Eye (tissue), 1 donor: ENCODE measurements at places on chromosomes 13 and 19.
A peak's percentile ranks its signal among the peaks of the same experiment; 100 is the strongest.

- no peak for DNase-seq
These were observed 13.9 kb downstream of the ERICH6B start for GRCh38 chr13:45601680-45602079.

DNA sequence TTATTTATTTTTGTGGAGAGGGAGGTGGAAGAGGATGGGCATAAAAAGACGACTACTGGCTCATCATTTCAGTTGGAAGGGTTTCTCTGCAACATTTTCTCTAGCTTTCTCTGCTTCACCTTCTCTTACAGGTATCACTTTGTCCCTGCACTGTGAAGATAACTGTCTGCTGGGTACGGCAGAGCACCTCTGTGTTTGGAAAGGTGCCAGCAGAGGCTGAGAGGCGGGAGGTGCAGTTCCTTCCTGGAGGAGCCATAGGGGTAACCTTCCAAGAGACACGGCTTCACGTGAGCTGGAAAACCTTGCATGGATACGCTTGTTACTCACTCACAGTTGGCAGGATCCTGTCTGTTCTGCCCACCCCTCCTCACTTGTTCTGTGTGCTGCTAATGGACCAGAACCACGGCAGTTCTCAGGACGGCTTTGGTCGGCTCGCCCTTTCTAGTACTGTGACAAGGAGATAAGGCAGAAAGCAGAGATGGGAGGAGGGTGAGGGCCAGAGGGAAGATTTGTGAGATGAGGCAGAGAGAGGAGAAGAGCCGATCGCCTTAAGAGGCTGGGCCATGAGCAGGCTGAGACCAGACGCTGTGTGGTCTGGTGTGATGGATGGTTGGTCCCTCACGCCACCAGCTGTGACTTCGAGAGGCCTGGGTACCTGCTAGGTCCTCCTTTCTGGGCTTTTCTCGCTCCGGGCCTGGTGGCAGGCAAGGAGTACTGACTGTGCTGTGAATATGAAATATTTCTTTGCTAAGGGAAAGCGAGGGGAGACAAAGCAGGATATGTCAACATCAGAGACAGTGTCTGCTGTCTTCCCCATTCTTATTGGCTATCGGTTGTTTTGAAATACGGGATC, 66.8 kb downstream of the MRPL57 start:
- no peak for DNase-seq

GRCh38 chr13:30718661-30719524, 16.4 kb upstream of the ALOX5AP start:
- no peak for DNase-seq

DNA sequence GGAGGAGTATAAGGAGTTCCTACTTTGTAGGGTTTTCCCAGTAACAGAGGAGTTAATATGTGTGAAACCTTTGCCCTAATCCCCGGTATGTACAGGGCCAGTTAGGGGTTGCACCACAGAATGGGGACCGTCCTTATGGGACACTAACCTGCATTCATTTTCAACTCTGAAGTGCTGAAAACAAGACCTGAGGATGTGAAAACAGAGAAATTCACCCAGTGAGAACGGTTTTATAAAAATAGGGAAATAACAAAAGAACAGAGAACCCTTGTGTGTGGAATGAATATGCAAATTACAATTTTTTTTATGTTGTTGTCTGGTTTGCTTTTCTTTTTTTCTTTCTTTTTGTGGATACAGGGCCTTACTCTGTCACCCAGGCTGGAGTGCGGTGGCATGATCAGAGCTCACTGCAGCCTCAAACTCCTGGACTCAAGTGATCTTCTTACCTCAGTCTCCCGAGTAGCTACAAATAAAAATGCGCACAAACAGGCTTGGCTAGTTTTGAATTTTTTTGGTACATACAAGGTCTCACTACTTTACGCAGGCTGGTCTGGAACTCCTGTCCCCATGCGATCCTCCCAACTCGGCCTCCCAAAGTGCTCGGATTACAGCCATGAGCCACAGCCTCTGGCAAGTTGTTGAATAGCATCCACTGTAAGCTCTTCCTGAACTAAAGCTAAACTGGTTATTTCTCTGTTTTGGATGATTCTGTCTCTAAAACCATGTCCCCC, 10.6 kb downstream of the CLC start:
- no peak for DNase-seq

- no peak for DNase-seq
These were observed 12.1 kb downstream of the HNRNPUL1 start for GRCh38 chr19:41276231-41276630.

DNA sequence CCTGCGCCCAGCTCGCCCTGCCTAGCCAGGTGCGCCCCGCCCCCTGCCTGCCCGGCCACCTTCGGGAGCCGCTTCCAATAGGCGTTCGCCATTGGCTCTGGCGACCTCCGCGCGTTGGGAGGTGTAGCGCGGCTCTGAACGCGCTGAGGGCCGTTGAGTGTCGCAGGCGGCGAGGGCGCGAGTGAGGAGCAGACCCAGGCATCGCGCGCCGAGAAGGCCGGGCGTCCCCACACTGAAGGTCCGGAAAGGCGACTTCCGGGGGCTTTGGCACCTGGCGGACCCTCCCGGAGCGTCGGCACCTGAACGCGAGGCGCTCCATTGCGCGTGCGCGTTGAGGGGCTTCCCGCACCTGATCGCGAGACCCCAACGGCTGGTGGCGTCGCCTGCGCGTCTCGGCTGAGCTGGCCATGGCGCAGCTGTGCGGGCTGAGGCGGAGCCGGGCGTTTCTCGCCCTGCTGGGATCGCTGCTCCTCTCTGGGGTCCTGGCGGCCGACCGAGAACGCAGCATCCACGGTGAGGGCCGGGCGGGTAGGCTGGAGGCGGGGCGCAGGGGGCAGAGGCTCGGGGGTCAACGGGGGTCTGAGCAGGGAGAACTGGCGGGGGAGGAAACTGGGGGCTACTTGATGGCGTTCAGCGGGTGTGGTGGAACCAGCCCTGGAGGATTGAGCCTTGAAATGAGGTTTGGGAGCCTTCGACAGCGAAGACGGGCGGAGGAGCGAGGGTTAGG, at the start of gene SPINT2:
SPINT2 (plus strand) TSS at position 88 of the 727 bp plus-strand sequence; CDS start at position 408, 320 bp downstream.
- DNase-seq = peak; percentile 88

GRCh38 chr19:1864480-1865171, 1.2 kb upstream of the KLF16 start:
- DNase-seq = peak; percentile 76

GRCh38 chr13:25659091-25659795, 287.5 kb downstream of the ATP8A2 start:
- DNase-seq = no peak

DNA sequence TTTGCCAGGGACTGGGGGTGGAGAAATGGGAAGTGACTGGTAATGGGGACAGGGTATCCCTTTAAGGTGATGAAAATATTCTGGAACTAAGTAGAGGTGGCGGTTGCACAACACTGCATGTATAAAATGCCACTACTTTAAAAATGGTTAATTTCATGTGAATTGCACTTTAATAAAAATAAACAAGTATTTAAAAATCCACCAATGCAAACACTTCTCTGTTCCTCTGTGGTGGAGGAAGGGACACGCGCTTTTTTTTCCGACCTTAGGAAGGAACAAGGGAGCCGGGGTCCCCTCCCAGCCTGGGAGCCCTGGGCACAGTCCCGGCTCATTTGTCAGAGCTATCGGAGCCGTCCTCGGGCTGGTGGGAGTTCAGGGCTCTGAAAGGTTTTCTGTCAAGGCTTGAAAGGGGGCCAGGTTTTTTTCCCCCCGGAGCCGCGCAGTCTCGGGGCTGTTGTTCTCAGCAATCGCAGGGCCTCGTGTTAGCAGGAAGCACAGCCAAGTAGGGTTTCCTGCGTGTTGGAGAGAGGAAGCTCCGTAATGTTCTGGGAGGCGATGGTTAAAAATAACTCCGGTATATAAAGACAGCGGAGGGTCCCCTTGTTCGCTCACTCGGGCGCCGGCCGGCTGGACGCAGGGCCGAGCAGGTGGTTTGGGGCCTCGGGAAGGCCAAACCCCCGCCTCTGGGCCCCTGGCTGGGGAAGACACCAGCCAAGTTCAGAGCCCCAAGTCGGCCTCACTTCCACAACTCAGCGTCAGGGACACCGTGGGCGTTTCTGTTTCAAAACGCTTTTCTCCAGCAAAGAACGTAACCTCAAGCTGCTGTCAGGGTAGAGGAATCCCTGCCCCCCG, 41.2 kb upstream of the KLF2 start:
- DNase-seq = peak; percentile 77

GRCh38 chr13:56189439-56189838, 951.3 kb upstream of the PRR20A start:
- no peak for DNase-seq

- peak; percentile 65 for DNase-seq
These were observed 16.3 kb upstream of the RNASEH2B start for GRCh38 chr13:50893211-50893852.

- DNase-seq = no peak
These were observed 138.9 kb upstream of the USP29 start for GRCh38 chr19:56980906-56981305.

GRCh38 chr13:37144661-37145060, 39.2 kb upstream of the CSNK1A1L start:
- no peak for DNase-seq

DNA sequence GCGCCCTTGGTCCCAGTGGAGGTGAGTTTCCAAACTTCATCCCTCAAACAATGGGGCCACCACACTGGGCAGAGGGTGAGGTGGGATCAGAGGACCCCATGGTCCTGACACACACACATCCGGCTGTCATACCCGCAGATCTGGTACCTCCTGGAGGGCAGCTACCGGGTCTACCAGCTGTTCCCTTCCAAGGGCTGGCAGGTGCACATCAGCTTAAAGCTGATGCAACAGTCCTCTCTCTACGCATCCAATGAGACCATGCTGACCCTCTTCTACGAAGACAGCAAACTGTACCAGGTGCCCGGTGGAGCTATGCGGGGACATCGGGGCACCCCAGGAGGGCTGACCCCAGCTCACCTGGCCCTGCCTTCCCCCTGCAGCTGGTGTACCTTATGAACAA, 14.0 kb upstream of the PSMD8 start:
- DNase-seq = no peak

DNA sequence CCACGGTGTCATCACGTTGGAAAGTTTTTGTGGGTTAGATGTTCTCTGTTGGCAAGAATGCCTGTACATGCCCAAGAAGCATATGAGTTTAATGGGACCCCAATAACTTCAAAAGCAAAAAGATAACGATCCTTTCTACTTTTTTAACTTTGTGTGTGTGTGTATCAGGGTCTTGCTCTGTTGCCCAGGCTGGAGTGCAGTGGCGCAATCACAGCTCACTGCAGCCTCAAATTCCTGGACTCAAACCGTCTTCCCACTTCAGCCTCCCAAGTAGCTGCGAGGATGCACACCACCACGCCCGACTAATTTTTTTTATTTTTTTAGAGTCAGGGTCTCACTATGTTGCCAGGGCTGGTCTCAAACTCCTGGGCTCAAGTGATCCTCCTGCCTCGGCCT, 34.3 kb upstream of the TPM4 start:
- DNase-seq = no peak

GRCh38 chr13:29621841-29622240, 26.4 kb upstream of the SLC7A1 start:
- no peak for DNase-seq

GRCh38 chr19:43332058-43332922, 21.2 kb upstream of the CD177 start:
- DNase-seq = no peak

- DNase-seq = no peak
These were observed 22.8 kb upstream of the ITM2B start for GRCh38 chr13:48210178-48210577.

GRCh38 chr13:44112700-44113329, 233.1 kb downstream of the LACC1 start:
- no peak for DNase-seq

- DNase-seq = no peak
These were observed 39.5 kb upstream of the ZNF536 start for GRCh38 chr19:30332445-30333234.

DNA sequence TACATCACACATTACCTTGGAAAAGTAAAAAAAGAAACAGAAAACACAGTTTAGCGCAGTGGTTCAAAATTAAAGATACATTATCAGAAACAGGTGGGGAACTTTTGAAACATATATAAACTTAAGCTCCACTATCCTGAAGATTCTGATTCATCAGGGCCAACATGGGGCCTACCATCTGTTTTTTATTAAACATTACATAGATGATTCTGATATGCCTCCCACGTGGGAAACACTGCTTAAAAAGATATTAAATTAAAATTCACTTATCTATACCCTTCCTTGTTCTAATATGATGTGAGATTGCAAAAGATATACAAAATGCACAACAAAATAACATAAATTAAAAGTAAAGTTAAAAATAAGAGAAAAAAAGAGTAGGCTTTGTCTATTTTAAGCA, 125.0 kb downstream of the VWA8 start:
- DNase-seq = peak; percentile 21

DNA sequence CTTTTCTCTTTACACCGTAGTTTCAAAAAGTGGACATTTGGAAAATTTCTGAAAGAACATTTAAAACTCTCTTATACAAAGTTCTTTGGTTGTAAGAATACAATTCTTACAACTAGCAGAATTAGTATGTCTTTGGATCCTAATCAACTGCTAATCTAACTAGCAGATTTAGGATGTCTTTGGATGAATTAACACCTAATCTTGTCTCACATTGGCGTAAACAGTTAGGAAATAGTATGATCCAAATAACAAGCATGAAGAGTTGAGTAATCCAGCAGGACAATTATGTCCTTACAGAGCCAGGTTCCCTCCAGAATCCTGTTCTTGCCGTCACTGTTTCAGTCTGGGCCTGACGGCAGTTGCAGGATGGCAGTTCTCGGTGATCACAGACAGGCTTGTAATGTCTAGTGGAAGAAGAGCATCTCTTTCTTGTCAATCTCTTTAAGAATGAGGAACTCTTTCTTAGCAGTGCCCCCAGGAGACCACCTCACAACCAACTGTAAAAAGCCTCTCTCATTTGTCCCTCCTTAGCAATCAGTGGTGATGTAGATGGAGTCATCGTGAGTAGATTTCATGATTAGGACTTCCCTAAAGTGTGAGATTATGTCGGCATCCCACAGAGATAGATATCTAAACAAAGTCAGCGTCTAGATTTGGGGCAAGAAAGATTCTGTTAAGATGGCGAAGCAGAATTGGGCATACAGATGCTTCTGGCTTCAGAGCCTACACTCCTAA, 5.7 kb upstream of the TNFSF13B start:
- DNase-seq = no peak

GRCh38 chr13:106143392-106143791, 392.1 kb downstream of the EFNB2 start:
- no peak for DNase-seq

DNA sequence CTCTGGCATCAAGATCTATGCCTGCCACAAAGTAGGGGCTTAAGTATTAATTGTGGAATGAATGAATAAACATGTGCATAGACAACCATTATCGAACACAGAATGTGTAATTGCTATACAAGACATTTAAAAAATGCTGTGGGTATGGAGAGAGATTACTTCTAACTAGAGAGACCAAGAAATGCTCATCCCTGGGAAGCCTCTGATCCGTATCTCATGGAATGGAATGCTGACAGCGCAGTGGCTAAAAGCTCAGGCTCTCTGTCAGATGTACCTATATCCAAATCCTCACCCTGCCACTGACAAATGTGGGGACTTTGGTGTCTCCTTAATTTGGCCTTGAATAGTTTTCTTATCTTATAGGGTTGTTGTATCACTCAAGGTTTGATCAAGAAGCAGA, 22.7 kb upstream of the MBNL2 start:
- DNase-seq = no peak
